ENCODE measurements at places on chromosomes 4 and X.

GRCh38 chr4:158025131-158025530 lies 147.7 kb downstream of the GASK1B start:
- DNase-seq = no peak

- DNase-seq = no peak
Measured at GRCh38 chrX:150868625-150869024, 29.8 kb downstream of the CD99L2 start.

DNA sequence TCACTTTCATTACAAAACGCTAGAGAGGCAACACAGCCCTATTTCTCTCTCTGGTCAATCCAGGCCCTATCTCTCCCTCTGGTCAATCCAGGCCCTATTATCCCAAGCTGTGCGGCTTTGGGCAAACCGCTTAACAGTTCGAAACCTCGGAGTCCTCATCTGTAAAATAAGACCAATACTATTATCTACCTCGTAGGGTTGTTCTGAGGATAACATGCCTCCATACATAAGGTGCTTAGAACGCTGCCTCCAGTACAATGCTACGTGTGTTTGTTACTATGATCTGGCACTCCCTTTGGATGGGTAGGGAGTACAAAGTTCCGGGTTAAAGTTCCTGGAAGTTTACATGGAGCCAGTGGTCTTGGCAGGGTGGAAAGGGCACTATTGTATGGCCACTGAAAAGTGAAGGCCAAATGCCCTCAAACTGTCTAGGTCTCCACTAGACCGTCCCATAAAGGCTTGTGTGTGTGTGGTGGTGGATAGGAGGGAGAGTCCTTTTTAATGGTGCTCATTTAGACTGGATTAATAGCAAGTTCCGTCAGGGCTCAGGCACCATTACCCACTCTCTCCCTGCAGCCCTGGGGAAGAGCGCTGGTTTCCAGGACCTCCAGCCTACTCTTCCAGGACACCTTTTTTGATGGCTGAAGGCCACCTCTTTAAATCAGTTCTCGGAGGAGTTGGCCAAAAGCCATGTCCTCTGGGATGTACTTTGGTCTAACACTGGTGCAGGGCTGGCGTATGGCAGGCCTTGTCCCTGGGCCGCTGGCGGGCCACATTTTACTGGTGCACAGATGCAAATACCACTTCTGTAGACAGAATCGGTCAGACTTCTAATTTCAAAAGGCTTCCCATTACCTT lies 75.6 kb upstream of the BCOR start:
- DNase-seq = no peak

GRCh38 chr4:79042079-79042674 lies 102.9 kb upstream of the PAQR3 start:
- no peak for DNase-seq

- no peak for DNase-seq
Measured at GRCh38 chr4:34419871-34420270, 1824.4 kb downstream of the ARAP2 start.

GRCh38 chrX:29478336-29479069 lies 736.9 kb upstream of the MAGEB2 start:
- no peak for DNase-seq

DNA sequence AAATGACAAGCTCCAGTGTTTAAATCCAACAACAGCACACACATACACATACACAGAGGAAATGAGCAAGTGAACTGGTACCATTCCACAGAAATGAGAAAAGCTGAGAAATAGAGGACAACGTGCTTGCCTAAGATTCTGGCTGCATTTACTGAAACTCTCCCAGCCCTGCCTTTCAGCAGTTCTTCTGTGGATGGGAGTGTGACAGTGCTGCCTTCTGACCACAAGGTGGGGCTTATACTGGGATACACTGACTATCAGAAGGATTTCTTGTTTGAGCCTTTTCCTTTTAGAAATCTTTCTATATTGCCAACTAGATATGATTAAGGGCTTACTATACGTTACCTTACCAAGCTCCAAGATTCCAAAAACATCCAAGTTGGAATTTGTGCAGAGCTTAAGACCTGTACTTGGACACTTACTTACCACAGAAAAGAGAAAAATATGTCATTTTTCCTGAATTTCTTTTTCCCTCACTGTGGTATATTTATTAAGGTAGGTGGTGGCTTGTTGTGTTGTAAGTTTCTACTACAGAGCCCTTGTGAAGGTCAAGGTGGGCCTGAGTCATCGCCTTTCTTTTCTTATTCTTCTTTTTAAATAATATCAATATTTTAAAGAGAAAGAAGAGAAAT lies 10.7 kb upstream of the CXCL8 start:
- no peak for DNase-seq

DNA sequence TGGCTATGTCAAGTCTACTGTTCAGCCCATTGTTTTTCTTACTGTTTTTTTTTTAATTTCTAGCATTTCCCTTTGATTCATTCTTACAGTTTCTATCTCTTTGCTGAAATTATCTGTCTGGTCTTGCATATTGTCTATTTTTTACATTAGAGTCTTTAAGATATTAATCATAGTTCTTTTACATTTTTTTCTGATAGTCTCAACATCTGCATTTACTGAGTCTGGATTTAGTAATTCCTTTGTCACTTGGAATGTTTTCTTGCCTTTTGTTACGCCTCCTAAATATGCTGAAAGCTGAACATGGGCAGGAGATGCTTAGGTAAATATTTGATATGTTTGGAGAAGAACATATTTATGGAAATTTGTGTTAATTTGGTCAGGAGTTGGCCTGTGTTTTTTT lies 10.4 kb downstream of the JADE3 start:
- DNase-seq = no peak

DNA sequence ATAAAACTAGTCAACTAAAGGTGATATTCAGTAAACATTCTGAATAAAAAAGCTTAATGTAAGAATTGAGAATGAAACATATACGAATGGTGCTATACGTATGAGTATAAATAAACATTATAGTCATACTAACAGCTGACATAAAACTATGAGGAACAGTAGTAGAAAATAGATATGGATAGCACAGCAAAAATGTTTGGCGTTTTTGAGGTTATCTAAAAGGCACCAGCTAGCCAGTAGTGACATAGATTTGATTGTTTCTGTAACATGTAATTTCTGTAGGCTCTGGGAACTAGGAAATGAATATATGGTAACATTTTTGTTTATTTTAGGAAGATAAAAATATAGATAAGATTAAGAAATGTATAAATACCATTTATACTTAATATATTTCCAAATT lies 69.3 kb downstream of the SNX25 start:
- no peak for DNase-seq

DNA sequence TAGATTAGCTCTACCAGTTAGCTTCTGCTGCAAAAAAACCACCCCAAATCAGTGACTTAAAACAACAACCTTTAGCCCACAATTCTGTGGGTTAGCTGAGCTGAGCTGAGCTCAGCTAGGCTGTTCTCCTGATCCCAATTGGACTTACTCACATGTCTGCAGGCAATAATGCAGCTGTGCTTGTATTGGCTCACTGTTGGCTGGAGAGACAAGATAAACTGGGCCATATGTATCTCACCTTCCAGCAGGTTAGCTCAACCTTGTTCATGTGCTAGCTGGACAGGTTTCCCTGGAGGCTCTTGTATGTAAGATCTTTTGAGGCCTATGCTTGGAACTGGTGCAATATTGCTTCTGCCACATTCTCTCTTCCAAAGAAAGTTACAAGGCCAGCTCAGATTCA lies 261.5 kb upstream of the ADGRL3 start:
- no peak for DNase-seq

GRCh38 chr4:46445710-46446314 lies 55.9 kb upstream of the GABRA2 start:
- no peak for DNase-seq

DNA sequence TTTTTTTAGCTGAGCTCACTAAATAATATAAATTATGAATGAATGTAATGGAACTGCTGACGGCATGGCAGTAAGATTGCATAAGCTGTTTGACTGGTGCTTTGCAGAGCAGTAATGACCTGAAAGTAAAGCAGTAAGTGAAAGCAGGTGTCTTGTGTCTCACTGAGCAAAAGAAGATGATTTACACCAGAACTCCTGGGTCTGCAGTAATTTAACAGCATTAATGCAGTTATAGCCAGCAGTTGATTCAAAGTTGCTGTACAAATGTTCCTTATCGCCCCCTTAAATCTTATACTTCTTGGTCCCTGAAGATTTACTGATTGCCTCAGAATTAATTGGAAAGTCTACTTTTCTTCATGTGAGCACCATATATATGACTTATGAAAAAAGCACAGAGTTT lies 187.7 kb downstream of the DCTD start:
- DNase-seq = no peak

DNA sequence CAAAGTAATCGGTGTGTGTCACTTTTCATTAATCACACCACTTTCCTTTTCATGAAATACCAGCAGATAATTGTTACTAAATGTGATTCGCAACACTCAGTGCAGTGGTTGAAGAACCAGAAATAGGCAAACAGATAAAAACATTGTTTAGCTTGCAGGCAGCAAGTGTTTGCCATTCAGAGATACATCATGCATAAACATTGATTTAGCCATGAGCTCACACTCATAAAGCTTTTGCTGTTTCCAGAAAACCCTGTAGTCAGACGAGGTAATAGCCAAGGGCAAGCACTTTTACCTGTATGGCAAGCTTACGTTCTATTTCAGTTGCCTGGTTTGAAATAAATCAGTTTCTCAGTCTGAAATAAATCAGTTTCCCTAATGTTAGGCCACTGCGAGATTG lies 542.0 kb upstream of the TENM3 start:
- no peak for DNase-seq

DNA sequence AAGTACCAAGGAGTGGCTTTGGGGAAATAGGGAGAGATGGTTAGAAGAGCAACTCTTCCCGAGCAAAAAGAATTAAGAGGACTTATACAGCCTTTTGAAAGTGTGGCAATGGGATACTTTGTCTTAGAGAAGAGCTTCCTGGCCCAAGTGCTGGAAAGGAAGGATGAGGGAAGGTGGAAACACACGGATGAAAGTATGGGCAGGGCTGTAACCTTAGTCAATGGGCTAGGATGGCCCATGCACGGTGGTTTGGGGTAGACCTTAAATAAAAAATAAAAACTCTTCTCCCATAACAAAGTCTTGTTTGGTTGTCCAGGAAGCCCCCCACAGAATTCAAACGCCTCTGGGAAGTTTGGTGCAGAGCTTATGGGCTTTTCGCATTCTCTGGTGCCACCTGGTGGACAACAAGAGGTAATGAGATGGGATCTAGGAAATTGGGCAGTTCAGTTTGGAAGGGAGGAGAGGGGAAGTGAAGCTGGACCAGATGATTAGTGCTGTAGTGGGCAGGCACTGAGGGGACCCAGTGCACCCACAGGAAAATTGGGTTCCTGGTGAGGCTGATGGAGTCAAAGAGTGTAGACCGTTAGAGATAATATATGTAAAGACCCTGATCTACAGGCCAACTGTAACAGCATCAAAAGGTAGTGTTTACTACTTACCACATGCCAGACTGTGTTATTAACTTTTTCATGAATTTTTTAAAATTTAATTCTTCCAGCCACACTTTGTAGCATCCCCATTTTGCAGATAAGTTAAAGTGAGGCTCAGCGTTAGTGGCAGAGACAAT lies 13.8 kb upstream of the ENOX2 start:
- DNase-seq = peak; percentile 7

GRCh38 chr4:36914106-36914505 lies 330.4 kb upstream of the NWD2 start:
- no peak for DNase-seq

DNA sequence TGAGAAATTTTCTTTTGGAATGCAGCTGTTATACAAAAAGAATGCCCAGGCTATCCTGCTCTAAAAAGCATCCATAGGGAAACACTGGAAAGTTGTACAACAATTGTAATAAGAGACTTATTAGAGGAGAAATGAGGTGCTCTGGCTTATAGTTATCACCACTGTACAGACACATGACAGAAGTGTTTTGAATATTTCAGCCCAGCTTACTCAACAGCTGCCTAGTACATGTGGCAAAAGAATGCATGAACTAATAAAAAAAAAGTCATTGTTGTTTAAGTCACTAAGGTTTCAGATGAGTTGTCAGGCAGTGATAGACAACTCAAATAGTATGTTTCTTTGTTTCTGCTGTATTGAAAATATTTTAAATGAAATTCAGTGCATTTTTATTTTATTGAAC lies 307.7 kb downstream of the GPM6A start:
- no peak for DNase-seq

GRCh38 chr4:7156761-7157488 lies 35.4 kb upstream of the SORCS2 start:
- no peak for DNase-seq

DNA sequence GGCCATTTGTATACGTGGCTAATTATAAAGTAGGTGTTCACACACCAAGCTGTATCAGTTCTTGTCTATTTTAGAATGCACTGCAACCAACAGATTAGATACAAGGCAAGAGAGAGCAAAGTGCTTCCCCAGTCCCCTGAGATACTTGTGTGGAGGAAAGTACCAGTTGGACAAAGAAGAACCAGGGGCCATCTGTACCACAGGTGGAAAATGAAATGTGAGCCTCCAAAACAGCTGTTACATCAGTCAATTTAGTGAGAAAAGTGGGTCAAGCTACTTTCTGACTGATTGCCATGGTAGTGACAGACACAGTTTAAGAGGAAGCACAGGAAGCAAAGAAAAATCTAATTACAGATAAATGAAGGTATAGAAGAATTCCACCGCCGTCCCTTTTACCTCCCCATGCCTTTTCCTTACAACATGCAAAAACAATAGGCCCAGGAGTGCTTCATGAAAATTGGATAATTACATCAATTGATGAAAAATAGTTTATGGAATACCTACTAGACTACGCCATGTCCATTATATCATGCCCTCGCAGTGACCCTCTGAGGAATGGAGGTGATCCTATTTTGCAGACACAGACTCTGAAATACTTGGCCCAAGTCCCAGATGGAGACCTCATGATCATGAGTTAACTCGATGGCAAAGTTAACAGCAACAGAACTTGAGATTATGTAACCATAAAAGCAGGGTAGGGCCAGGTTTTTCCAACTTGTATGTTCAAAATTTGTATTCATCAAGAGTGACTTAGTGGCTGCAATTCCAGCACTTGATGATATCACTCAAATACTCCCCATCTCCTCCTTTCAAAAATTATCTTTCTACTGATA lies 15.8 kb downstream of the SMPX start:
- no peak for DNase-seq

- DNase-seq = peak; percentile 14
Measured at GRCh38 chrX:44344194-44344593, 722 bp upstream of the EFHC2 start.

GRCh38 chr4:4216648-4217047 lies 10.1 kb downstream of the OTOP1 start:
- no peak for DNase-seq

- no peak for DNase-seq
Measured at GRCh38 chr4:39699687-39700409, 1.9 kb downstream of the UBE2K start.
